ENCODE measurements at places on chromosomes 13 and 19.

DNA sequence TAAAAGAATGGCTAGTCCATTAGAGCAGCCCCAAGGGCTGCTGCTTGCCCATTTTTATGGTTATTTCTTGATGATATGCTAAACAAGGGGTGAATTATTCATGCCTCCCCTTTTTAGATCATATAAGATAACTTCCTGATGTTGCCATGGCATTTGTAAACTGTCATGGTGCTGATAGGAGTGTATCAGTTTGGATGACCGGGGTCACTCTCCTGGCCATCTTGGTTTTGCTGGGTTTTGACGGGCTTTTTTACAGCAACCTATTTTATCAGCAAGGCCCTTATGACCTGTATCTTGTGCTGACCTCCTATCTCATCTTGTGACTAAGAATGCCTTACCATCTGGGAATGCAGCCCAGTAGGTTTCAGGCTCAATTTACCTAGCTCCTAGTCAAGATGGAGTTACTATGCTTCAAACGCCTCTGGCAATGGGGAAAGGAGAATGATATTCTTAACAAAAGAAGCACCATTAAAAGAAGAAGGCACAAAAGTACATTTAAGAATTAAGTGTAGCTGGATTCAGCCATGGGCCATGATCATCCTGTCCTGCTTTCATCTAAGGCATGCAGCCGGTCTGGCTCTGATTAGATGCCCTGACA is 1156.0 kb downstream of the PCDH9 start:
- DNase-seq = no peak

DNA sequence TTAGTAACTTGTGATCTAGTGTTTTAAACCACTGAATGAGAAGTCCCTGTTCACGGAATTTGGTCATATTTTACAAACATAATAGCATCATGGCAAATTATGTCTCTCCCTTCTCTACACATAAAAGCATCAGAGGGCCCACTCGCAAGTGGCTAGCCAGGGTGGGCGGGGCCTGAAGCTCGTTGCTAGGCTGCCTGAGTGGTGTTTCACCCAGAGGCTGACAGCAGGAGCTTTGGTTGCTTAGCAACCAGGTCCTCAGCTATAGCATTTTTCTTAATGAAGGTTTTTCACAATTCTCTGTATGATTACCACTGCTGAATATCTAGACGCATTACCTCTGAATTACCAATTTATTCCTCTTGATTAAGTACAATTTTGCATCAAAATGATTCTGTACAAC is 126.5 kb downstream of the NALCN start:
- DNase-seq = no peak

GRCh38 chr13:61414686-61415057 is 977 bp downstream of the PCDH20 start:
- no peak for DNase-seq

DNA sequence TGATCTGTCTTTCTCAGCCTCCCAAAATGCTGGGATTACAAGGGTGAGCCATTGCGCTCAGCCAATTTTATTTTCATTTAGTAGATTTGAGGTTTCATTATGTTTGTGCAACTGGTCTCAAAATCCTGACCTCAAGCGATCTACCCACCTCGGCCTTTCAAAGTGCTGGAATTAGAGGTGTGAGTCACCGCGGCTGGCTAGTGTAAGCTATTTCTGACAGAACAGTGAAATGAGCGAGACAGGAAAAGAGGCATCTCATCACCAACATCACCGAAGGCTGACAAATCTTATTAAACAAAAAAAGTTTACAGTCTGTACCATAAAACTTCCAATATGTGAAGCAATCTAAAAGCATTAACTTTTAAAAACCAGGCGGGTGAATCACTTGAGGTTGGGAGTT is 12.2 kb upstream of the ZNF888 start:
- DNase-seq = no peak

DNA sequence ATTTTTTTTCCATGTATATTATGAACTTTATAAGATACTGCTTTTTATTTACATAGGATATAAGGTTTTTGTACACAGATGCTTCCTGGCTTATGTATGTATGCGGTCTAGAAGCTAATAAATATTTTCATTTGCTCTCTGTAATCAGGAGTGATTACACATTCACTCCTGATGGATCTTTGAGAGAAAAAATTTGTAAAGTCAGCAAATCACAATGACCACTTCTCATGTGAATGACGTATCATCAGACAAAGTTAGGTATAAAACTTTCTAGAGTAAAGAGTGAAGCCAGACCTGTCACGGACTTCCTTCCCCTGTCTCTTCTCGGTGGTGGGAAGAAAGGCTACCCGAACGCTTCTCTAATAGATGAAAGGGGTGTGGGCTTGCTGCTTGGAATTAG is 31.1 kb downstream of the DPY19L3 start:
- no peak for DNase-seq
